ENCODE measurements at places on chromosomes 2 and 18. TPM values are rescaled to one million over a fixed set of nuclear protein-coding genes. Genes with fewer than 3 reads are reported as not detected.

ELMOD3 gene
- total RNA-seq, result 18.9 TPM

PJVK gene
- 5.5 TPM for total RNA-seq

ZC3H6 gene
- total RNA-seq, result 7.0 TPM

REG1A gene
- total RNA-seq, result not detected

STK39 gene
- total RNA-seq, result 29.0 TPM

ZFAND2B gene
- total RNA-seq, result 19.5 TPM

AGAP1 gene
- 31.6 TPM for total RNA-seq

RIT2 gene
- 0.36 TPM for total RNA-seq

TTR gene
- total RNA-seq, result not detected

DNAJC27 gene
- total RNA-seq, result 14.6 TPM

TPO gene
- not detected for total RNA-seq

ROCK2 gene
- 28.0 TPM for total RNA-seq

DNA sequence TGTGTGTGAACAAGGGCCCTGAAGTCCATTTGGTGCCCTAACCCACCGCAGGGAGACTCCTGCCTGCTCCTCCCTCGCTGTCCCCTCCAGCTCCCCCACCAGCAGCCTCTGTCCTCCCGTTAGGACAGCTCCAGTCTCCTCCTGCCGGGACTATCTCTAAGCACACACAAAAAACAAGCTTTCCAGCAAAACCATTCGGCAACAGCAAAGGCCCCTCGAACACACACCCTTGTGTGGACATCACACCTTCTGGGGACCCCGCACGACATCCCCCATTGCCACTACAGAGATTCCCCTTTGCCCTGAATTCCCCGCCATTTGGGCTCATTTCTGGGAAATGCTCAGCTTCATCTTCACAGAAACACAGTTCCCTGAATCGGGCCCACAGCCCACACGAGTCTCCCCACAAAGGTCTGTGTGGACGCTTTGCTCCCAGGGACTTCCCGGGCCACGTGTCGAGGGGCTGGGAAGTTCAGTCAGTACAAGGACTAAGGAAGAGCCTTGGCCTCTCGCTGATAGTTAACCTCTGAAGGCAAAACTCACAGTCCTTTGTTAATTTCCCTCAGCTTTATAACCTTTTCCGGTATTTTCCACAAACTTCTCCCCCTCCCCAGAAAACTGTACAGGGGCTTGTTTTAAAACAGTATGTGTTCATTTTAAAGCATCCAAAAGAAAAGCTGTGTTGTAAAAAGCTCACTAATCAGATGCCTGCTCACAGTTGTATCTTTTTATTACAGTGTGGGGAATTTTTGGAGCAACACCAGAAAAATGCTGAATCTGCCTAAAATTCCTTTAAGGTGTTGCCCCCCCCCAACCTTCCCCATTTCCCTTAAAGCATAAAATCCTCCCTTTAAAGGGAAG lies 25.9 kb downstream of the SMAD7 start:
- peak; percentile 52 for DNase-seq

DNA sequence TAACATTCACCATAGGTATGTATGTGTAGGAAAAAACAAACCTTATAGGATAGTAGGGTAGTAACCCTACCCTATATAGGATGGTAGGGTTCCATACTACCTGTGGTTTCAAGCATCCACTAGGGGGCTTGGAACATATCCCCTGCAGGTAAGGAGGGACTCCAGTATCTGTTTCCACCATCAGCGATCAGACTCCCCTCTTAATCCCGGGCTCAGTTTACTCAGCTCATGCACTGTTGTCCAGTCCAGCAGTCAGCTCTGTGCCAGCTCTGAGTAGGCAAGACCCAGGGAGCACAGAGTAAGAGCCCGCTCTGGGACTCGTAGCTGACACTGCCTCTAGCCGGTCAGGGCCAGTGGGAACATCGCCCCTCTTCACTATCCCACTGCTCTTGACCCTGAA lies 61.7 kb downstream of the MEX3C start:
- DNase-seq, result peak; percentile 70

GRCh38 chr2:160928854-160929301 lies 231.3 kb upstream of the TANK start:
- no peak for DNase-seq

- no peak for DNase-seq
Measured at GRCh38 chr2:240789051-240789453, 31.0 kb downstream of the KIF1A start.

GRCh38 chr2:44197816-44198215 lies 29.1 kb downstream of the PPM1B start:
- no peak for DNase-seq

DNA sequence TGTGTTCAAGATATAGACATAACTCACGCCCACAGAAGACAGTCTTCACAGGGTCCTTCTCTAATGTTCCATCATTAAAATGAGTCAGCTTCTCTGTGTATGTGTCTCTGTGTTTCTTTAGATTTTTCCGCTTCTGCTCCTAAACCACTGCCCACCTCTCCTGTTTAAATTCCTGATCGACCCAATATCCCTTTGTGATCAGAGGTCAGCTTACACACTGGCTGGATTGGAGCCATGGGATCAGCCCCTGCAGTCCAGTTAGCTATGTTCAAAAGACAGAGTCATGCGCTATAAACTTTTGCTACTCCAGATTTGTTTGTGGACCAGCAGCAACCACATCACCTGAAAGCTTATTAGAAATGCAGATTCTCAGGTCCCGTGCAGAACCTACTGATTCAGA lies 229.2 kb downstream of the C1D start:
- DNase-seq, result no peak

- DNase-seq, result peak; percentile 97
Measured at GRCh38 chr2:19863303-19864041, 38.3 kb downstream of the TTC32 start.

DNA sequence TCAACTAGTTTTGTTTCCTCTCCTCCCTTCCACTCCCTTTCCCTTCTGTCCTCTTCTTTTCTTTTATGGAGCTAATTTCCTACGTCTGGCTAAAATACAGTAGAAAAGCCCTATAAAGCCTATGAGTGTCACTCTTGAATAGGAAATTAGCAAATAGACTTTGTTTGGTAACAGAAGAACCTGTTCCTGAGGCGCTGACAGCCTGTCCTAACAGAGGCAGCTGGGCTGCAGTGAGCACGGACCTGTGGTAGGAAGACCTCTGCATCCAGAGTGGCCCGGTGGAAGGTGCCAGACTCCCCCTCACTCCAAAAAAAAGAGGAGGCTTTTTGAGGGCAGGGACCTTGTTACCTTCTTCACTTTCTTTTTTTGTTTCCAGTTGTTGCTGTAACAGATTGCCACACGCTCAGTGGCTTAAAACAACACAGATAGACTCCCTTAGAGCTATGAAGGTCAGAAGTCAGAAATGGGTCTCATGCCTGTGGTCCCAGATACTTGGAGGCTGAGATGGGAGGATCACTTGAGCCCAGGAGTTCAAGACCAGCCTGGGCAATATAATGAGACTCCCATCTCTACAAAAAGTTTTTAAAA lies 81.2 kb upstream of the TXNDC2 start:
- no peak for DNase-seq

DNA sequence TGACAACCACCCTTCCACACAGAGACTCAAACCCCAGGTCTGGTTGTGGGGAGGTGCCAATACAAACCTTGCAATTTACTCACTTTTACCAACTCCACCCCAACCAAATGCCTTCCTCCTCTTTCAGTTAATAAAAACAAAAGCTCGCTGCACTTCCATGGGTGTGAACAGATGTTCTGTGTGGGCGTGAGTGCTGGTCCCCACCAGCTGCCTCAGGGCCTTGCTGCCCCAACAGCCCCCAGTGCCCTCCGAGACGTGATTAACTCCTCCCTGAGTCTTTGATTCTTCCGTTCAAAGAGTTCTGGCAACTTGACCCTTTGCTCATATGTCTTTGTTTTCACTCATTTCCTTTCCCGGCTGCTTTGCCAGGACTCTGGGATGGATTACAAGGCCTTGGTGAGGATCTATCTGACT lies 258.9 kb upstream of the CXCR4 start:
- DNase-seq, result no peak

DNA sequence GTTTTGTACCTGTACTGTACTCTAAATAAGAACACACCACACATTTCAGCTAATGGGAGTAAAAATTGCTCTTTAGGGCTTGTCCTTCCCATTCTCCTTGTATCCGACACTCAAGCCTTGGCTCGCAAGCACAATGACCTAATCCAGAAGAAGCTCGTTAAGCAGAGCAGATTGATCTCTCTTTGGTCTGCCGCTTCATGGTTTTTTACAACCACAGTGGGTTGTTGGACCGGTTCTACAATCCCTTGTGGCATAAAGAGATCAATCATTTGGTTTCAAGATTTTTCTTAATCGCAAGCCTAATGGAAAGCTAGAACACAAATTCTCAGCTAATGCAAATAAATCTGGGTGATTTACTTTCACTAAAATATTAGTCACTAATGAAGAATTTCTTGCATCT lies 662.1 kb downstream of the LRP1B start:
- DNase-seq, result no peak

GRCh38 chr2:204763974-204764703 lies 218.9 kb downstream of the PARD3B start:
- no peak for DNase-seq

DNA sequence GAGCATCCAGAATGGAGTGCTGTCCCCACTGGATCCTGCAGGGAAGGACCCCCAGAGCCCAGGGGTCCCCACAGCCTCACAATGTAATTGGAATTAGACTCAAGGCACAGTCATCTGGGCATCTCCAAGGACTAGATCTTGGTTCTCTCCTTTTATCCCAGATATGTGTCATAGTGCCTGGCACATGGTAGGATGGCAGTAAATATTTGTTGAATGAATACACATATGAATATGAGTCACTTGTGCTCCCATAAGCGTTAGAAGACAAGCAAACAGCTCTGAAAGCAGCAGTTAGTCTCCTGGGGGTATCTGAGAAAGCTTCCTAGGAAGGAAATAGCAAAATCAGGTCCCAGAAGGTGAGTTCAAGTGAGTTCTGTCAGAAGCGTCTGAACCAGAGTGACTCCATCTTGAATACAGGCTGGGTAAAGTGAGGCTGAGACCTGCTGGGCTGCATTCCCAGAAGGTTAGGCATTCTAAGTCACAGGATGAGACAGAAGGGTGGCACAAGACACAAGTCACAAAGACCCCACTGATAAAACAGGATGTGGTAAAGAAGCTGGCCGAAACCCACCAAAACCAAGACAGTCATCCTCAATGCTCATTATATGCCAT lies 234.1 kb upstream of the ID2 start:
- no peak for DNase-seq

DNA sequence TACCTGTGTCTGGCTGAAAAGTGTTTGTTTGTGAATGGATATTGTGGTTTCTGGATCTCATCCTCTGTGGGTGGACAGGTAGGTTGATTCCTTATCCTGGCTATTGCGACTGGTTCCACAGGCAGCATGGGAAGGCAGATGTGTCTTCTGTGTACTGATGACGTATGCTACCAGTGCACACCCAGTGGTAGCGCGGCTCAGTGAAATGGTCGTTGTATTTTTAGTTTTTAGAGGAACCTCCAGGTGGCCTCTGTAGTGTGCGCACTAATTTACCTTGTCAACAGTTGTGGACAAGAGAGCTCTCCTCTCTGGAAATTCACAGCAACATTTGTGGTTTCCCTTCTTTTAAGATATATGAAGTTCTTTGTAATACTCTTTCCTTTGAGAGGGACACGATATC lies 52.5 kb downstream of the CCDC74A start:
- no peak for DNase-seq

GRCh38 chr2:240449764-240450531 lies 14.5 kb downstream of the GPC1 start:
- peak; percentile 66 for DNase-seq

GRCh38 chr2:140401056-140401455 lies 1620.9 kb upstream of the NXPH2 start:
- DNase-seq, result no peak

DNA sequence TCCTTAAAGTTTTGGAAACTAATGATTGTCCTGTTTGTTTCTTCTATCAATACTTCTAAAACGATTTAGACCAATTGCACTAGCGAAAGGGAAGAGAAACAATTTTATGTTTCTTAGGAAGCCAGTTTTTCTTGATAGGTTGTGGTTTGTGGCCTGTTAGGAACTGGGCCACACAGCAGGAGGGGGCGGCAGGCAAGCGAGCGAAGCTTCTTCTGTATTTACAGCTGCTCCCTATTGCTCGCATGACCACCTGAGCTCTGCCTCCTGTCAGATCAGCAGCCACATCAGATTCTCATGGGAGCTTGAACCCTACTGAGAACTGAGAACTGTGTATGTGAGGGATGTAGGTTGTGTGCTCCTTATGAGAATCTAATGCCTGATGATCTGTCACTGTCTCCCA lies 201.5 kb upstream of the PXDN start:
- DNase-seq, result no peak

DNA sequence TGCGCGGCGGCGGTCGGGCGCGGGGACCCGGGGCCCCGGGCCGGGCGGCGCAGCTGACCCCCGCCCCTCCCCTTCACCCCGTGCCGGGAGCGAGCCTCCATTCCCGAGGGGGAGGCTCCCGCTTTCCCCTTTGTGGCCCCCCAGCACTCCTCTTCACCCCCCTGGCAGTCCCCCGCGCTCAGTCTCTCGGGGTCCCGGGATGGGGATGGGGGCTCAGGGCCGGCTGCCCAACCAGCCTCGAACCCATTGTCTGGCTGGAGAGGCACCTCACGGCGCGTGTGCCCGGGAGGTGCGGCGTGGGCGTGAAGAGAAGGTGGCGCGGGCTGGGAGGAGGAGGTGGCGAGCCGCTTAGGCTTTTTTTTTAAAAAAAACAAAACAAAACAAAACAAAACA lies 748 bp downstream of the FMNL2 start:
- no peak for DNase-seq

- DNase-seq, result no peak
Measured at GRCh38 chr18:47929681-47930198, 719 bp downstream of the SMAD2 start.

DNA sequence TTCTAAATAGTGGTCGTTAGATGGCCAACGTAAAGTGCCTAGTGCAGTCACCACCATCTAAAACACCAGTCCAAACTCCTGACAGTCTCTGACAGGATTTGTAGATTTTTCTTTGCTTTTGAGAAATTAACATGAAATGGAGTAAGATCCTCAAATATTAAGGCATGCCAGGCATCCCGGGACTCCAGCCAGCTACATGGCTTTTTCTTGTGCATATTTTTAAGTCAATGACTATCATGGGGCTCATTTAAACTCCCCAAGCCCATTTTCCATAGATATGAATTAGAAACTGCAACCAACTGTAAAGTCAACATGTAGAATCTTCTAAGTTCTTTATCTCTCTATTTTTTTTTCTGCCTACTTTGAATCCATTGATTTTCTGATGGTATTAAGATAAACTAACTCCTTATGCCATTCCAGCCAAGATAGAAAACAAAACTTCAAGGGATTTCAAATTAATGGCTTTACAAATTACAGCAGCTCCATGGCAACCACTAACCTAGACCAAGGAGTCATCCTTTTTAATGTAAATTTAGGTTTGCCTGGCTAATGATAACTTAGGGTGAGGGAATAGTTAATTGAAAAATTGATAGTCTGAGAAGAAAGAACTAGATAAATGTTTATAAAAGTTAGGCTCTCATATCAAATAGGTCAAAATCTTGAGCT lies 764.1 kb upstream of the NXPH2 start:
- DNase-seq, result no peak

DNA sequence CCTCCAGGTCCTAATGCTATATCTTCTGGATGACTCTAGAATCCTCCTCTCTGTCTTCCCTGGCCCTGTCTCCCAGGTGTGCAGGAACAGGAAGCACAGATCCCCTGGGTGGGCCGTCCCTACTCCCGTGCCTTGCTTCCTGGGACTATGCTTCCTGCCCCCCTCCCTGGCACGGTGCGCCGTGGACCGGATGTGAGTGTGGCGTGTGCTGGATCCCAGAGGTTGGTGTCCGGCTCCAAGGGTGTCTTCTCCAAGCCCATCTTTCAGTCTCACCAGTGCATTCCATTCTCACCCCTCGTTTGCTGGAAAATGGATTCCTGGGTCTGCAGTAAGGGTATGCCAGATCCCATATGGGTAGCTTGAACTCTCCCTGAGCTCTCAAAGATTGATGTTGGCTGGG lies 144.4 kb upstream of the TWIST2 start:
- DNase-seq, result peak; percentile 16

Data from endodermal cell (in vitro differentiated cells).